Esophagus muscularis mucosa (tissue), 4 donors: ENCODE measurements at places on chromosomes 2 and 18. TPM values are rescaled to one million over a fixed set of nuclear protein-coding genes. Genes with fewer than 3 reads are reported as not detected.

DNA sequence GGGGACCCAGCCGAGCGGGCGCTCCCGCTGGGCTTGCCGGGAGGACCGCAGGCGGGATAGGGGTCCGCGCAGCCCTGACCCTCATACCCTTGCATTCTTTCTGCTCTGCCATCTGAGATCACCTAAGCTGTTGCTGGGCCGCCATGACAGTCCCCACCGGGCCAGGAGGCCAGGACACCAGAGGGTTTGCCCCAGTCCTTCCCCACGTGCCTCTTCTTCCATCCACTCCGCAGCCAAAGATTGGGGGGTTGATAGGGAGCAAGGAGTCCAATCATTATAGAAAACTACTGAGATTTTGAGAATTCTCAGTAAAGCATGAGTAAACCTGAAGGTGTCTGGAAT lies 453 bp upstream of the GRB14 start:
- H3K27me3 ChIP-seq: no peaks in the 10 kb centered on the region
- no peak overlapping the region for H3K27ac ChIP-seq
- peaks cover 18% of the 10 kb centered on the region for H3K4me1 ChIP-seq
- no peak for DNase-seq
- no peaks in the 10 kb centered on the region for H3K36me3 ChIP-seq

IFIH1 gene
- 12.9 TPM for total RNA-seq

DNA sequence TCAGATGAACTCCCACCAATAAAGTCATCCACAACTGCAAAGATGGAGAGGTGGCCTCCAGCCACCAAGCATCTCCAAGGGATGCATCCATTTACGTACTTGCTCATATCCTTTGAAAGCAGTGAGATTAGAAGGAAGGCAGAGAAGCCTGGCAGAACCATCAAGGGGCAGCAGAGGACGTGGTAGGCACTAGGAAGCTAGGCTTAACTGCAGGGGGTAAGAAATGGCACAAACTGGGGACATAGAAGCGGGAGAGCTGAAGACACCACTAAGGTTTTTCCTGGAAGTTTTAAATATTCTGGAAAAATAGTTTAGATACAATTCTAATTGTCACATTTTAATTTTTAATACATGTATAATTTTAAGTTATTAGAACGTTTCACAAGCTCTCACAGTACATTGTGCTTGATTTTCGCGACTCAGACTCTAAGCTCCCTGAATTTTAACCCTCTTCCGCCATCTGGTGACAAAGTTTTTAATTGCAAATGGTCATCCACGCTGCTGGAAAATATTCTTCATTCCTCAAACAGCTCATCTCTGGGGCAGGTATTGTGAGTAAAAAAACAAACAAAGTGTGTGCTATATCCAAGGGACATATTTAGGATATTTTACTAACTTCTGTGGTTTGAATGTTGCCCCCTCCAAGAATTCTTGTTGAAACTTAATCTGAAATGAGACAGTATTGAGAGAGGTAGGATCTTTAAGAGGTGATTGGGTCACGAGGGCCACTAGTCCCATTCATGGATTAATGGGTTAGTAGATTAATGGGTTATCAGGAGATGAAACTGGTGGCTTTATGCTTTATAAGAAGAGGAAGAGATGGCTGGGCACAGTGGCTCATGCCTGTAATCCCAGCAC lies 1.6 kb upstream of the PSTPIP2 start:
- peaks cover 14% of the 10 kb centered on the region for H3K4me1 ChIP-seq
- H3K27me3 ChIP-seq: no peaks in the 10 kb centered on the region
- H3K36me3 ChIP-seq: no peaks in the 10 kb centered on the region
- no peak overlapping the region for H3K27ac ChIP-seq
- H3K4me3 ChIP-seq: no peak overlapping the region
- peak; percentile 93 for DNase-seq

DNA sequence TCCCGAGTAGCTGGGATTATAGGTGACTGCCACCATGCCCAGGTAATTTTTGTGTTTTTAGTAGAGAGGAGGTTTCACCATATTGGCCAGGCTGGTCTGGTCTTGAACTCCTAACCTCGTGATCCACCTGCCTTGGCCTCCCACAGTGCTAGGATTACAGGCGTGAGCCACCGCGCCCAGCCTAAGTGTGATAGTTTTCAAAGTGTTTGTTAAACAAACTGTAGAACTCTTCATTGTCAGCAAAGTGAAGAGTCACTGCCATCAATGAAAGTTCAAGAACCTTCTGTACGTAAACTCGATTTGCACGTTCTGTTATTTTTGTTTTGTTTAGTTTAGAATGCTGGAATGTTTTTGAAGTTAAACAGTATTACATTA lies 18.0 kb upstream of the SOS1 start:
- H3K4me3 ChIP-seq: no peak overlapping the region
- no peak overlapping the region for H3K27ac ChIP-seq
- no peaks in the 10 kb centered on the region for H3K36me3 ChIP-seq
- H3K27me3 ChIP-seq: no peaks in the 10 kb centered on the region

GRCh38 chr2:53275743-53276142 lies 491.9 kb upstream of the CHAC2 start:
- H3K4me3 ChIP-seq: no peak overlapping the region
- H3K27me3 ChIP-seq: no peaks in the 10 kb centered on the region
- DNase-seq: no peak
- no peak overlapping the region for H3K27ac ChIP-seq
- H3K4me1 ChIP-seq: no peaks in the 10 kb centered on the region
- H3K36me3 ChIP-seq: no peaks in the 10 kb centered on the region
